Right hindlimb (tissue), 1 donor: ENCODE measurements at places on chromosomes 3 and 15.
A peak's percentile ranks its signal among the peaks of the same experiment; 100 is the strongest.

- no peak for DNase-seq
Observed at GRCh38 chr3:111695636-111696117, 100.5 kb upstream of the ZBED2 start.

GRCh38 chr15:67110958-67111864 is 45.8 kb downstream of the SMAD3 start:
- DNase-seq: no peak

- DNase-seq: no peak
Observed at GRCh38 chr15:36429707-36430106, 149.7 kb upstream of the CDIN1 start.

GRCh38 chr15:75067123-75067830 is 43.9 kb downstream of the PPCDC start:
- DNase-seq: no peak

GRCh38 chr3:178238179-178238578 is 298.1 kb upstream of the KCNMB2 start:
- no peak for DNase-seq

DNA sequence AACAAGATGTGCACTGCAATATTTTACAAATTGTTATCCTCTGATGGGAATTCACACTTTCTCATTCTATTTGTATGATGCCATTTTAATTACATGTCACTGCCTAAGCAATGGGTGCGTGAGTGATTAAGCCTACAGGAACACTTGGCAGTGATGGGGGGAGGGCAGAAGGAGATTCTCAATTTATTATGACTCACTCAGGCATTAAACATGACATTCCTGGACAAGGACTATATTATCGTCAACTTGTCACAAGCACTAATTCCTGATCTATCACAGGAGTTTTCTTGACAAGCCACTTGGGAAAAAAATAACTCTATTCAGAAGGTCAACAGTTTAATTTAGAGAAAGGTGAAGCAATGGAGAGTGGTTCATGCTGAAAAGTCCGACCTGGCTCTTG is 556.8 kb downstream of the NSUN3 start:
- DNase-seq: no peak

- no peak for DNase-seq
Observed at GRCh38 chr15:27776501-27776900, 322.6 kb downstream of the OCA2 start.

DNA sequence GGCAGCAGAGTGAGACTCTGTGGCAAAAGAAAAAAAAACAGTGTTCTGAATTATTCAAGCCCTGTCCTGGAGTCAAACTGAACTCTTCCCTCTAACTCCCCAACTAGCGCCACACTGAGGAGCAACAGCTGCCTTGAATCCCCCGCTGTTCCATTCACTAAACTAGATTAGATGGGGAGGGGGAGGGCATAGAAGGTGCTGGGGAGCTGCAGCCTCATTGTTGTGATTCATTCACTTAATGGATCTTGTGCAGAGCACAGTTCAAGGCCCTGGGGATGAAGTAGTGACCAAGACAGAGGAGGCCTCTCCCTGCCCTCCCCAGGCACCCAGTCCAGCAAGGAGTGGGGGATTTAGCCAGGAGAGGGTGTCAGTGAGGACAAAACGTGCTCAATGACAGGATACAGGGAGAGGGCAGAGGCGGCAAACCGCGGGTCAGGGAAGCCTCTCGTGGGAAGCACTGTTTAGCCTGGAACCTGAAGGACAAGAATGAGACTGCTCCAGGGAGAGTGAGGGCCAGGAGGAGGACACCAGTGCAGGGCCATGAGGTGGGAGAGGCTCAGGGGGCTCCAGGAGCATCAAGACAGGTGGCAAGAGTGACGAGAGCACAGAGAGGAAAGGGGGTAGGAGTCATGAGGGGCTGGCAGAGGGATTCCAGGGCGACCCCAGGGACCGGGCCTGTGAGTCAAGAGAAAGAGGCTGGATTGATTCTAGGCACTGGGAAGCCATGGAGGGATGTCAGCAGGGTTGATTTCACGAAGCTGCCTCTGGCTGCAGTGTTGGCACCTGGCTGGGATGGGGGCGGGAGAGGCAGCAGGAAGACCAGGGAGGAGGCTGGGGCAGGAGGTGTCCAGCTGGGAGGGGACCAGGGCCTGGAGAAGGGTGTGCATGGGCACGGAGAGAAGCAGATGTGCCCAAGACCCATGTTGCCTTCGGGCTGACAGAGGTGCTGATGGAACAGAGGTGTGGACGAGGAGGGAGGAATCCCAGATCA is 31.4 kb downstream of the ALS2CL start:
- no peak for DNase-seq

DNA sequence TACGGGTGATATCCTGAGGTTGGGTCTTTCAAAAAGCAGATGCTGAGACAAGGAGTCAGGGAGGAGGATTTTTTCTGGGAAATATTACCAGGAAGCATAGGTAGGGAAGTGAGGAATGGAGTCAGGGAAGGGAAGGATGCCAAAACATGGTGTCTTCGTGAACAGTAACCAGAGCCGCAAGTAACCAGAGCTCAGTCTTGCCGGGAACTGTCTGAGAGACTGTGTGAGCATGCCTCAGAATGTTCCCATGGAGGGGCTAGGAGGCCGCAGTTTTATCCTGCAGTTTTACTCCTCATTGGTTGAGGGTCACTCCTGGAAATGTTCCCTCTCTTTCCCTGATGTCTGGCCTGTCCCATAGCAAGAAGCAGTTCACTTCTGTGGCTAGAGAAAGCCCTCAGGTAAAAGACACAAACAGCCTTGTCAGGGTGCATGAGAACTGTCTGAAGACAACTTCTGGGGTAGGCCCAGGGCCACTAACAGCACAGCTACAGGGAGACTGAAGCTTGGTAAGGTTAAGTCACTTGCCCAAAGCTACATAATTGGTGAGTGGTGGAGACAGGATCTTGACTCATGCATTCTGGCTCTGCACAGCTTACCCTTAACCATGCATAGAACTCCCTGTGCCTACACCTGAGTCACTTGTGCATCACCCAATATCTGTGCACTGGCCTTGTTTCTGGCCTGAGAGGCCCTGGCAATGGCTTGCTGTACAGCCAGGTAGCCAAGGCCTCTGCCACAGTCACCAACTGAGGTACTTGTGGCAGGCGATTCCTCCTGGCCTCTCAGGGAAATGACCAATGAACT is 76.3 kb upstream of the FRMD4B start:
- no peak for DNase-seq

GRCh38 chr3:153892126-153892525 is 229.1 kb upstream of the ARHGEF26 start:
- DNase-seq: no peak

GRCh38 chr3:67937498-67938118 is 283.2 kb upstream of the SUCLG2 start:
- no peak for DNase-seq

DNA sequence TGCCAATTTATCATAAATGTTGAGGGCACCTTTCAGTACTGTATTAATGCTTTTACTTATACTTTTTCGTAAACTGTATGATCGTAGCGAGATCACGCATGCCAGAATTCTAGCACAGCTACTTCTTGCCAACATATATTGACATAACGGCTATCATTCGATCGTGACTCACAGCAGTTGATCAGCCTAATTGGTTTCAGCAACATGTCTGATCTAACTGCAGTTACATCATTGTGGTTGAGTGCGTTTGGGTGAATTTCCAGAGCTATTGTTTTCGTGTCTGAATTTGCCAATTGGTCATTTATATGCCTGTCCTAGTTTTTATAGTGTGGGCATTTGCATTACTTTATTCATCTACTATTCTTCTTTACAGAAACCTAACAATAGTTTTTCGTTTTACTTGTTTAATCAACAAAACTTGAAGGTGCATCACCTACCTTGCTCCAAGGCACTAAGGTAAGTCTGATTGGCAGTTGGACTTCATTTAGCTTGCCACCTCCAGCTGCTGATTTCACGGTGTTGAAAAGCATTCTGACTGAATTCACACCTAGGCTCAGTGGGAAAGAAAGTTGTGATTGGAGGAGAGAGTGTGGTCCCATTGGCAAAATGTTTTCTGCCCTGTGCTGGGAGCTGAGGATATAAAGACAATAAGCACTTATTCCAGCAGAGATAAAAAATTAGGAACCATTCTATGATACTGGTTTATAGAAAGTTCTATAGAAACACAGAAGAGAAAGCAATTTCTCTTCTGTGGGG is 120.9 kb upstream of the RGMA start:
- DNase-seq: no peak

DNA sequence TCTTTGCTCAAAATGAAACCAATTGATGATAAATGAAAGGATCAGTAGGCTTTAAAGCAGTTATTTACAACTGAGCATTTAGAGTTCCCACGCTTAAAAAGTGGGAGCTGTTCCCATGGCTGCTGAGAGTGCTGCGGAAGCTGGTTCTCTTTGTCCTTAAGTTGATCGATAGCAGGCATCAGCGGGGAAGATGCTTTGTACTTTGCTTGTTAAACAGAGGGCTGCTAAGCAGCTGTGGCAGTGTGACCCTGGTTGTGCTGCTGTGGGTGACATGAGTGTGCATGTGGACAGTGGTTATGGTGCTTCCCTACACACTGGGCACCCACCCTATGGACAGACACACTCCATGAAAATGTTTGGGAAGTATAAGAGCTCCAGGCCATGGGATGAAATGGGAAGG is 96.3 kb downstream of the PTPRG start:
- DNase-seq: no peak

GRCh38 chr15:29135702-29136646 is 133.6 kb downstream of the NSMCE3 start:
- DNase-seq: peak; percentile 11

DNA sequence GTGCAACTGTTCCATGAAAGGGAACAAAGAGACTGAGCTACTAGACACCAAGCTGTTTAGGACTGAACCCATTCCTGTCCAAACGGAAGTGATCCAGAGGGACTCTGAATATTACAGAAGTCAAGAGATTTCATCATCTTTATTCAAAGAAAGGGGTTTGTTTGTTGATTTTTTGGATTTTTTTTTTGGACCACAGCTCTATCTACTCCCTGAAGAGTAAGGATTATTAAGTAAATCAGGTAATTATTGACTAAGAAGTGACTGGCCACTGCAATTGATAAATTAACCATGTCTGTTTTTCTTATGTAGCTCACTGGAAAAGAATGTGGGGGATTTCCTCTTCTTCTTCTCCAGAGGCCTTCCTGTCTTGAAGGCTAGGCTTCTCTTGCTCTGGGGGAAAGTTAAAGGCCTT is 146.6 kb upstream of the TPM1 start:
- no peak for DNase-seq

- no peak for DNase-seq
Observed at GRCh38 chr3:105848821-105849220, 20.0 kb downstream of the CBLB start.

GRCh38 chr3:11933529-11933928 is 70.7 kb upstream of the SYN2 start:
- no peak for DNase-seq

- no peak for DNase-seq
Observed at GRCh38 chr15:73944161-73945129, 18.2 kb downstream of the LOXL1 start.

- no peak for DNase-seq
Observed at GRCh38 chr3:157042226-157042625, 117.7 kb downstream of the CCNL1 start.

GRCh38 chr3:186185194-186185787 is 76.4 kb upstream of the ETV5 start:
- DNase-seq: no peak

DNA sequence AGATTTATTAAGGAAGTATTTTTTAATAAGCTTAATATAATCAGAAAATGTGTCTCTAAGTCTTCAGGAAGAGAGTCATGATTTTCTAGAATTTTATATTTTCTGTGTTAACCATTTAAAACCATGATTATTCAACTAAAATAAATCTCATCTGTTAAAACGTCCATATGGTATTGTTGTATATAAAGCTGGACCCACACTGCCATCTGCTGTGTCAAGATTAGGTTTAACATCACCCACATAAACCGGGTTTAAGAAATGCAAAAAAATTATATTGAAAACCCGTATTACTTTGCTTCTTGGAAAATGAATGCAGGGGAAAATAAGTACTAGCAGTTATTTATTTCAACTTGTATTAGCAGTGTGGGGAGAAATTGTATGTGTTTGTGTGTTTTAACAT is 9.5 kb upstream of the CCDC66 start:
- DNase-seq: no peak

GRCh38 chr15:64122936-64123351 is 27.2 kb downstream of the SNX1 start:
- DNase-seq: no peak

DNA sequence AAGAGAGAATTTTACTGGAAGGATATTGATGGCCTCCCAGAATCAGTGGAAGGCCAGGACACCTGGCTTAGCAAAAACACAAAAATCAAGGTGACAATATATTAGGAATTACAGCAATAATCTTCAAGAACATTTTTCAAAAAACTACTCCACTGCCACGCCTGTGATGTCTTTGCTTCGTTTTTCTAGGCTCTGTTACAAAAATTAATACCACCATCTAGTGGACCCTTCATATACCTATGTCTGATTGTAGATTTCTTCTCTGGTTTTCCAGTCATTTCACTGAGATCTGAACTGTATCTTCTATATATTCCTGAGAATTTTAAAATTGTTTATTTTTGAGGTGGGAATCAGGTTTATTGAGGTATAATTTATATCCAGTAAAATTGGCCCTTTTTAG is 5.6 kb upstream of the SLC33A1 start:
- DNase-seq: no peak

- DNase-seq: peak; percentile 81
Observed at GRCh38 chr3:50390508-50391224, 31.3 kb upstream of the TMEM115 start.

GRCh38 chr3:52444860-52445793 is at the start of gene SEMA3G:
Gene SEMA3G, minus strand, starts transcription at chr3:52445103. Its CDS starts 76 bp downstream, at chr3:52445027.
- peak; percentile 65 for DNase-seq

DNA sequence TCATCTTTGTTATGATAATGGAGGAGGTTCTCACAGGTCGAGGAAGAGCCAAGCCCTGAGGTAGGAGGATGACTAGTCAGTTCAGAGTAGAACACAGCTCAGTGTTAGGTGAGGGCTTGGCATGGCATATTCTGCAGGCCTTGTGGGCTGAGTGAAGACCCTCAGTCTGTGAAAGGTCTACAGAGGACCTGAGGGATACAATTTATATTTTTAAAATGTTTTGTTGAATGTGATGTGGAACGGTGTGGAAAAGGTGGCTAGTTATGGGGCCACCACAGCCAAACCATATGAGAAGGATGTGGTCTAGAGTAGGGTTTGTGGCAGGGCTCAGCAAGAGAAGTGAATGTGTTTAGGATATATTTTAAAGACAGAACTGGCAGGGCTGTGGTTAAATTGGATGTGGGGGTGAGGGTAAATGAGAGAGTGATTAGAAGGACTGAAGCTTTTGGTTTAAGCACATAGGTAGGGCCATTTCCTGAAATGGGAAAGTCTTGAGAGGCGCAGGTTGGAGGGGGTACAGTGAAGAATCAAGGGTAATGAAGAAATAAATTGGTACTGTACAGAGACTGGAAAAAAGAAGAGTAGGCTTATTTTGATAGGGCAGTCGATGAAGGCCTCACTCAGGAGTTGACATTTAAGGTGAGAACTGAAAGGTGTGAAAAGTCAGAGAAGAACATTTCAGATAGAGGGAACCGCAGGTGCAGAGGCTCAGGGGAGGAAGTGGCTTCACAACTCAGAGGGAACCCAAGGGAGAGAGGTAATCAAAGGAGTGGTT is 60.5 kb downstream of the SPTSSB start:
- DNase-seq: no peak

GRCh38 chr15:82110144-82110543 is 64.3 kb upstream of the MEX3B start:
- no peak for DNase-seq

- DNase-seq: no peak
Observed at GRCh38 chr15:49848282-49848724, 227.5 kb downstream of the DTWD1 start.
